ENCODE measurements at places on chromosomes 6 and 20. TPM values are rescaled to one million over a fixed set of nuclear protein-coding genes. Genes with fewer than 3 reads are reported as not detected.

CAPN11 gene
- polyA plus RNA-seq = 0.61 TPM

RPS6KA2 gene
- polyA plus RNA-seq = 25.9 TPM

NEURL2 gene
- polyA plus RNA-seq = 24.5 TPM

FAM8A1 gene
- 25.5 TPM for polyA plus RNA-seq

GRCh38 chr20:10336959-10337729 lies 96.9 kb downstream of the MKKS start:
- DNase-seq = no peak

GRCh38 chr6:21508753-21509152 lies 84.8 kb upstream of the SOX4 start:
- no peak for DNase-seq

- no peak for DNase-seq
Measured at GRCh38 chr6:138716971-138717665, 56.5 kb upstream of the CCDC28A start.

DNA sequence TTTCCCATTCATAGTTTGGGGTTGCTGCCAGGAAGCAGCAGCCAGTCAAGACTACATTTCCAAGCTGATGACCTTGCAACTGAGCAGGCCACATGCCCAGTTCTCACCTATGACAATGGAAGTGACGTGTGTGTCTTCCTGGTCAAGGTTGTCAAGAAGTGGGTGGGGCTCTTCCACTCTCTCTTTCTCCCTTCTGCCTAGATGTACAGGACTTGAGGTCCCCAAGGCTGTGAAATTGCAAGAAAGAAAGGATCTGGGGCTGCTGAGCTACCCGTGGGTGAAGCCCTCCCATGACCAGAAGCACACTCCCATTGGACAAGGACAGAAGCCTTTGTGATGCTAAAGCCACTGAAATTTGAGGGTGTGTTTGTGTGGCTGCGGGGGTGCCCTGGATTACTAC lies 175.1 kb downstream of the LINC00237 start:
- no peak for DNase-seq

GRCh38 chr6:35775031-35775430 lies 1.4 kb upstream of the CLPSL2 start:
- no peak for DNase-seq

DNA sequence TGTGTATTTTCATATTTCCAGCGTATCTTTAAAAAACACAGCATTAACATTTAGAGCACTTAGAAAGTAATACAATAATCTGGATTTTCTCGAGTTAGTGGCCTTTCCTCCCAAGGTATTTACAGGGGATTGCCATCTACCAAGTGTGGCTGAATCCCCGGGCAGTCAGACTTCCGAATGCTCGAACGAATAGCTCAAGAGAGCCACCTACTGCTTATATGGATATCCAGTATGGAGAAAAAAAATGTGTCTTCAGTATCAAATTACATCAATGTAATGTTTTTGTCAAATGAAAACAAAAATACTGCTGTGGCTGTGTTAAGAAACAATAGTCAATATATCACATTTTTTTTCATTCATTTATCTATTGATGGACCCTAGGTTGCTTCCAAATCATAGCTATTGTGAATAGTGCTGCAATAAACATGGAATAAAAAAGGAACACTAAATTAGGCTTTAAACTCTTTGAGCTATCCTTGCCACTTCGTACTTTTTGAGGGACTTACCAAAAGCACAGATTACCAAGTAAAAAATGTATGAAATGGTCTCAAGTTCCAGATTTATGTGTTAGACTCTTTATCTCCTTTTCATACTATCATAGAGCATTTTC lies 654.5 kb upstream of the PTCHD4 start:
- peak; percentile 26 for DNase-seq

GRCh38 chr6:3314621-3315467 lies 56.1 kb downstream of the PSMG4 start:
- DNase-seq = no peak

DNA sequence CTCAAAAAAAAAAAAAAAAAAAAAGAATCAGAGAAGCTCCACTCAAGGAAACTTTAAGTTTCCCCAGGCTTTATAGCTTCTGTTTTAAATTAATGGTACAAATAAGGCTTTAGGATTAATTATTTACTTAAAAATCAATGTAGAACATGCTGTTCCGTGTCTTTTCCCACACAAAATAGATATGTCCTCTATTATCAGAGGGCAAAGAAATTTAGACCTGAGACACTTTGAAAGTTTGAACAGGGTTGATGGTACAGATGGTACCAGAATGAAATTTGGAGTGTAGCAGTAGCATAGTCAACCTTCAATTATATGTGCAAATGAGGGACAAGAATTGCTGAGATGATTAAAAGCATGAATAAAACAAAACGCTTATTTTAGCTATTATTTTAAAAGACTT lies 32.2 kb upstream of the REV3L start:
- no peak for DNase-seq

DNA sequence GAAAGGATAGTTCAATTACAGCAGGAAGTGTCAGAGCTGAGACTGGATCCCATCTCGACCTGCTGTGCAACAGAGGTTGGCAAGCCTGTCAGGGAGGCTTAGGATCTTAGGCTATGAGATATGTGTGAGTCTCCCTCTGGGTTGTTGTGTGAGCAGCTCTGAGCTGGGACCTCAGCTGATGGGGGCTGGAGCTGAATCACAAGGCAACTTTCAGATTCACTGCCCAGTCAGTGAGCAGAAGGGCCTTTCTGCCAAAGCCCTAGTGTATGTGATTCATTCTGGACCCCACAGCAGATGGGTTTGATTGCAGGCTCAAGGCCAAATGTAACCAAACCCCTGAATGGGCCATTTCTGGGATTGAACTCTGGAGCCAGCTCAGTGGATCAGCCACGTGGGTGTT lies 4.5 kb downstream of the PI3 start:
- DNase-seq = no peak

DNA sequence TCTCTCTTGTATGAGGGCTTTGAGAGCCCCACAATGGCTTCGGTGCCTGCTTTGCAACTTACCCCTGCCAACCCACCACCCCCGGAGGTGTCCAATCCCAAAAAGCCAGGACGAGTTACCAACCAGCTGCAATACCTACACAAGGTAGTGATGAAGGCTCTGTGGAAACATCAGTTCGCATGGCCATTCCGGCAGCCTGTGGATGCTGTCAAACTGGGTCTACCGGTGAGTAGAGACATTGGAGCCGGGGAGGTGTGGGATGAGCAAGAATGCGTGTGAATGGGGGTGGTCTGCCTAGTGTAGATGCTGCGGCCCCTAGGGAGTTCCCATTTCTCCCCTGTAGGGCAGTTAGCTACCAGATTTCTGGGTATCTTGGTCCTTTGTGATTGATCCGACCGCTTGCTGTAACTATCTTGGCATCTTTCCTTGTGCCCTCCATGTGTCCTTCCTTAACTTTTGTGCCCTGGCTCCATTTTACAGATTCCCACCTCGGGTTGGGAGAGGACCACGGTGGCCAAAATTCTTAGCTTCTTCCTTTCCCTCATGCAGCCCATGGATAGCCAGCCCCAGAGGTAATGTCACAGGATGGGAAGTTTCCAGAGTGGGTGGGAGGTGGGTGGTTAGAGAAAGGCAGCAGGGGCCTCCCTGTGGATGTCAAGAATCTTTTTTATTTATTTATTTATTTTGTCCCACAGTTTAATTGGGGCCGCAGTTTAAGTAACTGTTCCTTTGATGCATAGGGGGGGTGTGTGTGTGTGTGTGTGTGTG lies 6.3 kb downstream of the BRD2 start:
- no peak for DNase-seq

DNA sequence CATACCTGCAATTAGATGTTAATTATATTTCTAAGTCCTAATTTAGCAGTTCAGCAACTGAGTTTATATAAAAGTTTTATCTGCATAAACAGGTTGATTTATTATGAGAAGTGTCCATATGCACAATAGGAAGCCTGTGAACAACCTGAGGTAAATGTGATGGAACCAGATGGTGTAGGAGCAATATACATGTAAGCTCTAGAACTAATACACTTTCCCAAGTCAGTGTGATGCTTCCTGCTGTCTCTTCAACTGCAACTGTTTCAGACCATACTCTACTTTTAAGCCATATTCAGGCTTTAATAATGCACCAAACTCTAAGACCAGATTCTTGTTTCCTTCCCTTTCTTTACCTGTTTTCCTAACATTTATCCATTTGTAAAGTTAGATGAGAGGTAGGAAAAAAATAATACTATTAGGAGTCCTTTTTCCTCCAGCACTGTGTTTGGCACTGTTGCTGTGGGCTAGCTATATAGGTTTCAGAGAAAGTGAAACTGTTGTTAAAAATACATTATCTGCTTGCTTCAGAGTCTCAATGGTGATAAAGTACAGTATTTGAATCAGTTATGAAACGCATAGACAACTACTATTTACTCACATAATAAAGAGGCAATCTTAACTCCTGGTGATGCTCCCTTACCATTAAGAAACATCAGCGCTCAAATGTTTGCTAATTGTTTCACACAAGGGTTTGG lies 1009.3 kb downstream of the GRIK2 start:
- DNase-seq = no peak

- no peak for DNase-seq
Measured at GRCh38 chr20:50728981-50729874, 2.2 kb upstream of the PARD6B start.

- DNase-seq = no peak
Measured at GRCh38 chr6:100460650-100461204, 4.0 kb downstream of the SIM1 start.

GRCh38 chr6:145714731-145715130 lies 20.6 kb downstream of the EPM2A start:
- DNase-seq = no peak

GRCh38 chr6:87199787-87200186 lies 44.4 kb downstream of the ZNF292 start:
- no peak for DNase-seq

DNA sequence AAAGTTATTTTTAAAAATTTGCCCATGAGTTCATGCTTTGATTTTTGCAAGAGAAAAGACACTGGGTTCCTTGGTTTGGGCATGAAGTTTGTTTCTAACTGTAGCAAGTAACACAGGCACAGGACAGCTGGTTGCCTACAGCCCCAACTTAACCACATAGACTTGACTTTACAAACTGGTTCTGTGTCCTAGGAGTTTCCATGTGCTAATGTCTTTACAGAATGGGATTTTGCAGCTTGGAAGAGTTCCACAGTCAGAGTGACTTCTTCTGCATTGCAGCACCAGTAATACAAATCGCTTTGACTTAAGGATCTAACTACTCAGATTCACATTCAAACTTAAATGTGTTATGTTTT lies 44.3 kb downstream of the OR2B2 start:
- peak; percentile 31 for DNase-seq
